ENCODE measurements at places on chromosomes 3 and 15. TPM values are rescaled to one million over a fixed set of nuclear protein-coding genes. Genes with fewer than 3 reads are reported as not detected.
A peak's percentile ranks its signal among the peaks of the same experiment; 100 is the strongest.

- DNase-seq = no peak
Observed at GRCh38 chr15:33292717-33293307, 18.0 kb upstream of the RYR3 start.

C2CD4A gene
- total RNA-seq = not detected

- DNase-seq = no peak
Observed at GRCh38 chr3:99199021-99199420, 297.5 kb upstream of the DCBLD2 start.

DNA sequence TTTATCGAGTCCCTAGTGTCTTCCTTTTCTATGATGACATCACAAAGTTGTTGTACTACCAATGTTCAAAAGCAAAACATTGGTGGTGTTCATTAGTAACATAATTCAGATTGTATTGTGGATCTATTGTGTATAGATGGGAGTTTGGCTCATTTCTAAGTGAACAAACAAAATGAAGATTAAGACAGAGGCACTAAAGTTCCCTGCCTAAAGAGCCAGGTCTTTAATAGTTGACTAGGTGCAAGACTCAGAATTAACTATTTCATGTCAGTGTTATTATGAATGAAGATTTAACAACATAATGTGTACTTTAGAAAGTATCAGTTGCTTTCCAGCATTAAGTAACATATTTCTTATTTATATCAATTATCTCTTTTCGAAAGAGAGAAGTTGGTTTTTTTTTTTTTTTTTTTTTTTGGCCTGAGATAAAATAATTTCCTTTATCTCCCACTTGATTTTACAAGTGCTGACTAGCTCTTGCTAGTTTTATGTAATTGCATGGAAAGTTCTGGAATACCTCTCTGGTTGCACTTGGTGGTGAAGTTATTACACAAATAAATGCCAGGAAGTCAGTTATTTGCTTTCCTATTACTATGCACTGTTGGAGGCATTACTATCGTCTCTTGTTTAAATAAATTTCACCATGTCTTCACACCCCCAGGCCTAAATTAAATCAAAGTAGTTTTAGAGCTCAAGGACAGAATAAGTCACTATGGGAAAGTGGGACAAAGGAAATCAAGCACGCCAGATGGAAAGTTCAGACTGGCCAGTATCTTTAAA, 48.7 kb downstream of the NAALADL2 start:
- no peak for DNase-seq

DNA sequence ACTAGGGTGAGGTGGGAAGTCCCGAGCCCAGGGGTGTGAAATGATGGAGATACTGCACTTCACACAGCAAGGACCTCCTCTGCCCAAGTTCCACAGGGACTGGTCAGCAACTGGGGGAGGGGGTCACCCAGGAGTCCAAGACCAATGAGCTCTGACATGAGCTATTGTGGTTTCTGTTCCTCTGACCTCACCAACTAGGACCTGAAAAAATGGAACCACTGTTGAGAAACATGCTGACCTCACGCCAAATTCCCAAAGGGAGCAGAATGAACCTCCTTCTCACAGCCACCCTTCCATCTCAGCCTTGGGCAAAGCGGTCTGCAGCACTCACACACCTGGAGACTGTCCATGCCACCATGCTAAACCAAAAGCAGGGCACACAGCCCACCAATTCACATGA, 69.3 kb downstream of the LRIG1 start:
- no peak for DNase-seq

- no peak for DNase-seq
Observed at GRCh38 chr15:85587707-85588411, 206.9 kb downstream of the KLHL25 start.

IL17RB gene
- 3.2 TPM for total RNA-seq

- DNase-seq = no peak
Observed at GRCh38 chr3:151446002-151446340, 14.9 kb downstream of the IGSF10 start.

DNA sequence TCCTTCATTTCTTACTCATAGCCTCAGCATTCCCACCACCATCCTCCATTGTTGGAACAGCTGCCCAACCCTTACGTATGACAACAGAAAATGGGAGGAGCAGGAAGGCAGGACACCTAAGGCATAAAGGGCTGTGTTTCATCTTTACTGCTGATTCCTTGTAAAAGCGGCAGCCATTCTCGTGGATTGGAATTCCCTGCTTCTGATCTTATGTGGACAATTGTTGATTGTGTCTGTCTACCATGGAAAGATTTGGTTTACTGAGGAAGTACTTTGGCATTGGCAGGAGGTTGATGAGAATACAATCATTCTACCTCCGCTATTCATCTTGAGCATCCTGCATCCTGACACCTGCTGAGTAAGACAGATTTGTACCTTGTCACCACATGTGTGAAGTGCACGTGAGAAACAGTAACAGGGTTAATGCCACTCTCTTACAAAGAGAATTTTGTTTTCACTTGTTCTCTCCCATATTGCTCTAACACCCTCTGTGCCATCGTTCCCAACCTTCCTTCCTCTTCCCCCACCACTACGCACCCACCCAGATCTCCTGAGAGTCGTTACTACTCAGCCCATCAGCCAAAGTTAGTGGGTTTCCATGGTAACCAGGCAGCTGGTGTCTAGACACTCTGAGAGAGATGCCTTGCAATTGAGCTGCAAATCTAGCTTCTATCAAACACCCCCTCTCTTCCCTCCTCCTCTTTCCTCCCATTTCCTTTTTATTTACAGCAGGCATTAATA, 75.7 kb downstream of the GAP43 start:
- no peak for DNase-seq

TMEM89 gene
- not detected for total RNA-seq

- DNase-seq = no peak
Observed at GRCh38 chr15:85588677-85589076, 206.0 kb downstream of the KLHL25 start.

GRCh38 chr3:115071601-115072000, 75.5 kb downstream of the ZBTB20 start:
- DNase-seq = no peak

- peak; percentile 52 for DNase-seq
Observed at GRCh38 chr15:77867266-77868047, 210.1 kb downstream of the TBC1D2B start.

ZNF860 gene
- total RNA-seq = 0.27 TPM

- DNase-seq = no peak
Observed at GRCh38 chr3:124121379-124122312, 129.7 kb upstream of the ROPN1 start.

GUCA1C gene
- not detected for total RNA-seq

GRCh38 chr3:119175872-119176756, 2.7 kb downstream of the UPK1B start:
- DNase-seq = no peak

- no peak for DNase-seq
Observed at GRCh38 chr3:69330891-69331400, 54.9 kb downstream of the FRMD4B start.

IL5RA gene
- total RNA-seq = 0.65 TPM

GRCh38 chr3:121481106-121481880, 64.5 kb downstream of the POLQ start:
- DNase-seq = no peak

GRCh38 chr3:112979244-112979832, 4.4 kb upstream of the CD200R1 start:
- DNase-seq = no peak

CTNNB1 gene
- total RNA-seq = 160 TPM

EFCAB12 gene
- total RNA-seq = not detected

- DNase-seq = no peak
Observed at GRCh38 chr15:42057799-42058646, 36.3 kb downstream of the PLA2G4D start.

GRCh38 chr15:31545257-31545656, 218.6 kb downstream of the KLF13 start:
- no peak for DNase-seq

DNA sequence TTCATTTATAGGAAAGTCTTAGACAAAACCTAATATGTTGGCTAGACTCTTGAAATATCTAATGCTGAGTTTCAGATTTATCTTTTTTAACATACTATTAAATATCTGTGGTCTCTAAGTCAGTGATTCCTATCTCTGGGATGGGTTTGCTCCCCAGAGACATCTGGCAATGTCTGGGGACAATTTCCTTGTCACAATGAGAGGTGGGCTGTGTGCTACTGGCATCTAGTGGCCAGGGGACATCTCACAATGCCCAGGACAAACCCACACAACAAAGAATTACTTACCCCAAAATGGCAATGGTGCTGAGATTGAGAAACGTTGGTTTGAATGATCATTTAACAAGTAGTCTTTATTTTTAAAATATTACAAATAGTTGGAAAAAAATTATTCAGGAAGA, 602.1 kb downstream of the MAGI1 start:
- DNase-seq = no peak

DNA sequence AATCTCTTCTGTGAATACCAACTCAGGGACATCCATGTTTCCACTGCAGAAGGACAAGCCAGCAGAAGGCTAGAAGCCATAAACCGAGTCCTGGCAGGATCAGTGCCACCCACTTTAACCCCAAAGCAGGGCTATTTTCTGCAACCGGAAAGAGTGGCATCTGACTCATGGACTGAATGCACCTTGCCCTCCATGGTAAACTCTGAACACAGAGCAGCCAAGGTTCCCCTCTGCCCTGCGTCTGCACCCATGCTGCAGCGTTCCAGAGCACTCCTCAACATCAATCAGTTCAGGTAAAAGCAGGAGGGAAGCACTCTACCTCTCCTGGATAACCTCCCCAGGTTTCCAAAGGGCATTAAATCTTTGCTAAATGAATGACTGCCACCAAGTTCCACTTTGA, 801 bp upstream of the NGRN start:
- no peak for DNase-seq

DNA sequence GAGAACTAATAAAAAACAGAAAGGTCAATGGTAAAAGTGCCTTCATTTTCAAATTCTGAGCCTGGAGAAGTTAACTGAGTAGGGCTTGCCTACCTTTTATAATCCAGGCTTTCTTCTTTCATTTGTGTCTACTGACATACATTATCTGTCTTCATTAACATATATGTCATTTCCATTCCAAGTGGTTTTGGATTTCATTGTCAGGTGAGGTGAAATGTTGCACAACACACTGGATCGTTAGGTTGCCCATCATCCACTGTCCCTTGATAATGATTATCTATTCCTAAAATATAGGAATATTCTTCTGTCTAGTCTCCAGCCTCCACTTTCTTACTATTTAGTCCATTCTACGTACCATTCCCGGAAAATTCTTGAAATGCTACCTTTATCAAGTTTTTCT, 55.0 kb upstream of the CP start:
- no peak for DNase-seq

GRCh38 chr3:37751016-37751415, 110.7 kb upstream of the CTDSPL start:
- DNase-seq = no peak

GRCh38 chr3:175088766-175089380, 229.7 kb downstream of the NAALADL2 start:
- no peak for DNase-seq

- DNase-seq = no peak
Observed at GRCh38 chr3:128052595-128053351, 536 bp downstream of the SEC61A1 start.

NDUFB5 gene
- 365 TPM for total RNA-seq

CFAP20DC gene
- total RNA-seq = 0.22 TPM

DNA sequence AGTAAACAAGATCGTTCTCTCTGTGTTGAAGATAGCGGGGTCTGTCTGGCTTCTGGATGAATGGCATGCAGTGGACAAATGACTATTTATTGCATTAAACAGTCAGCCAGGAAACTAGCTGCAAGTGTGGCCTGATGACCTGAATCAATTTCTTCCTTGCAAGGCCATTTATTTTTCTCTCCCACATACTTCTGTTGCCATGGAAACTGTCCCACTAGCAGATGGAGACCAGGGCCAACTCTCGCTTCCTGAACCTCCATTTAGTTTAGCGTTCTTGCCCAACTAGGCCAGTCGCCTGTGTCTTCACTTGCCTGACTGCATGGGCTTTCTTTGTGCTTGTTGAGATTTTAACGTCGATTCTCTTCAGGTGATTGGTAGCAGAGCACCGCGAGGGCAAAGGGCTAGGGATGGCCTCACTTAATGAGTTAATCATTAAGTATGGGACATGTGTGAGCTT, 27.6 kb downstream of the LMCD1 start:
- no peak for DNase-seq

- no peak for DNase-seq
Observed at GRCh38 chr3:183554377-183554776, 1.1 kb downstream of the KLHL6 start.

DNA sequence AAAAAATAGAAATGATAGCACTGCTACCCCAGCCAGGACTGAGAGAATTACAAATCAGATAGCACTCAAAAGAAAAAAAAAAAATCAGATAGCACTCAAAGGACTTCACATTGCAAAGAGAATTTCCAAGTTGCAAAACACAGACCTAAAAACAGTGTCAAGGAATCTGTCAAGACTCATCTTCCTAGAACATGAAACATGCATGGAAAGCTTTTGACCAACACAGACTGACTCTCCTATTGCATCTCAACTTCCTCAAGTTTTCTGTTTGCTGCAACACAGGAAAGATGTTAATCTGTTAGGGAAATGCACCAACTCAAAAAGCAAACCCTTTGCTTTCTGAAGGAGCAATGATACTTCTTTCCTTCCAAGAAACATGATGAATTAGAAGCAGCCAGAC, 42.3 kb downstream of the RAB27A start:
- DNase-seq = no peak

DNA sequence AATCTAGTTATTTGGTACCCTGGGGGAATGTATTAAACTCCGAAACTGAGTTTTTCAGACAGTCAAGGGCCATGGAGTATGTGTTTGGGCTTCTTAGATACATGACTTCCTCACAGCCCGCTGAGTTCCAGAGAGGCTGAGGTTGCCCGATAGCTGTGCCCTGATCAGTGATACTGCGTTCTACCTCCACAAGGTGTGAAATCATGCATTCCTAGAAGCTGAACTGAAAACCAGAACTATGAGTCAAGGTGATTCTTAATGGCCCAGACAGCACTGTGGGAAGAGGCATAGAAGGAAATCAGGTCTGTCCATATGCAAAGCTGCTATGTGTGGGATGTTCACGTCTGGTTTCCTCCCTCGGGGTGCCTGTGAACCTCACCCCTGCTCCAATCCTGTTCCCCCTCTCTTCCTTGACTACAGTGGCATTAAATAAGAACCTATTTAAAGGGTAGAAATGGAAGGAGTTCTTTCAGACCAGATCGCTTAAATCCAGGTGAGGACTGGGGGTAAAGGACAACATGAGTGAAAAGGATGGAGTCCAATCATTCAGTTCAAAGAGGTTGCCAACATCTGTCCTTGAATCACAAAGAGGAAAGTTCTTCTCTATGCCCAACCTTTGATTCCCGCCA, 74.3 kb downstream of the MYO1E start:
- no peak for DNase-seq

DNA sequence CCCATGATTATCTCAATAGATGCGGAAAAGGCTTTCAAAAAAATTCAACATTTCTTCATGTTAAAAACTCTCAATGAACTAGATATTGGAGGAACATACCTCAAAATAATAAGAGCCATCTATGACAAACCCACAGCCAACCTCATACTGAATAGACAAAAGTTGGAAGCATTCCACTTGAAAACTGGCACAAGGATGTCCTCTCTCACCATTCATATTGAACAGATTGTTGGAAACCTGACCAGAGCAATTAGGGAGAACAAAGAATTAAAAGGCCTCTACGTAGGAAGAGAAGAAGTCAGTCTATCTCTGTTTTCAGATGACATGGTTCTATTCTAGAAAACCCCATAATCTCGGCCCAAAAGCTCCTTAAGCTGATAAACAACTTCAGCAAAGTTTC, 274.5 kb upstream of the MANF start:
- no peak for DNase-seq

- no peak for DNase-seq
Observed at GRCh38 chr3:154060238-154061000, 60.8 kb upstream of the ARHGEF26 start.

Data from Right ventricle myocardium inferior (tissue), 1 donor.